Activated CD4-positive, alpha-beta T cell treated with anti-CD3 and anti-CD28 coated beads, Interleukin-2, amount 50 U/mL, for 16 hours (primary cell): ENCODE measurements at places on chromosomes 5 and 9.

GRCh38 chr5:165460911-165461310 lies 1955.5 kb downstream of the MAT2B start:
- DNase-seq, result no peak

DNA sequence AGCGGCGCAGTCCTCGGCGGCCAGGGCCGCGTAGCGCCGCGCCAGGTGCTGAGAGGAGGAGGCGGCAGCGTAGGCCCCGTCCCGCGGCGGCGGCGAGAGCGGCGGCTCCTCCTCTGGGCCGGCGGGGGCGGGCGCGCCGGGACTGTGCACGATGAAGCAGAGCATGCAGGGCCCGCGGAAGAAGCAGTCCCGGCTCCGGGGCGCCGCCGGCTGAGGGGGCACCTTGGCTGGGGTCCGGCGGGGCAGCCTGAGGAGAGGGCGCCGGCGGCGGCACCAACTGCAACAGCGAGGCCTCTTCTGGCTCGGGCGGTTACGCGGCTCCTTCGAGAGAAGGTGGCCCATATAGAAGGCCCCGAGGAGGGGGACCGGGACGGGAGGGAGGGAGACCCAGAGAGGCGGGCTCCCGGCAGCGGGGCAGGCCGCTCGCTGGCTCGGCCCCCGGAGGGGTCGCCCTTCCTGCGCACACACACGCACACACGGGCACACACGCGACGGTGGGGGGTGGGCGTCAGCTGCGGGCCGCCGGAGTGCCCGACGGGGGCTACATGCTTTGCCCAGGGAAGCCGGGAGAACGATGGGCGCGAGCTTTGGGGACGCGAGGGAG lies 446 bp downstream of the FBXL17 start:
- peak; percentile 73 for DNase-seq

- no peak for DNase-seq
Observed at GRCh38 chr9:16063241-16063591, 510.4 kb downstream of the CCDC171 start.

DNA sequence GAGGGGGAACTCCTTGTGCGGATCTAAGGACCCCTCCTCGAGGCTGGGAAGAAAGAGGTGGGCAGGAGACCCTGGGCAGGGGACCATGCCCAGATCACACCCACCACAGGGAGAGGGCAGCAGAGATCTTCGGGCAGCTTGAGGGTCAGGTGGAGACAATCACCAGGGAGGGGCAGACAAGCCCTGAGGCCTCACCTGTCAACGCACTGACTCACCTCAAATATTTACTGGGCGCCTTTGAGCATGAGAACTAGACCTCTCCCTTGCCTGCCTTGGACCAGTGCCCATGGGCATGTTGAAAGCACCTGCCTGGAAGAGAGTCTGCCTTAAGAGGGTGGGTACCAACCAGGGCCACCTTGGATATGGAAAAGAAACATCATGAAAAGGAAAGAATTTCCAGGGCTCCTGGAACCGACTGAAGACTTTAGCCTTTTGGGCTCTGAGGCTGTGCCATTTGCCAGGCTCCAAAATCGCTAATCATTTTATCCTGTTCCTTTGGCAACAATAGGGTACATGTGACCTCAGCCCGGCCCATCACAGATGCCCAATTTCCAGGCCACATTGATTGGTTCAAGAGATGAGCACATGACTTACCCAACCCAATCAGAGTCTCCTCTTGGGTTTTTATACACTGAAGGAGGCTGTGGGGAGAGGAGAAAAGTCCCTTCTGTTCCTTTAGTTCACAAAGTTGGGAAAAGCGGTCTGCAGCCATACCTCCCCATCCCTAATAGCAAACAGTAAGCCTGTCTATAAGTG lies 10.4 kb upstream of the SPINK4 start:
- DNase-seq, result no peak

GRCh38 chr5:72070529-72070928 lies 36.7 kb upstream of the MAP1B start:
- no peak for DNase-seq

DNA sequence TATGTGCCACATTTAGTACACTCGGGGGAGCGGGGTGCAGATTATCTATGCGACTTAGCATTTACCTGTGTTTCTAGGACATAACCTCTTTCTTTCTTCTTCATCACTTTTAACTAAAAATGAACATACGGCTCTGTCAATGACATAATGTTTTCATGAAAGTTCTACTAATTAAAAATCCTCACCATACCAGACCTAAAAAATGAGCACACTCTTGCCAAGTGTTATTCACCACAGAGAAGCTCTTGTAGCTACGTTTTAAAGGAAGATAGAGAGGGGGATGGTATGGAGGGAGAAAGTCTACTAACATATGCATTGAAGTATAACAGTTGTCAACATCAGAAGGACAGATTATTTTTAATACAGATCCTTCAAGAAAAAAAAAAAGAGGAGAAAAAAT lies 1.6 kb downstream of the CDH10 start:
- DNase-seq, result no peak

DNA sequence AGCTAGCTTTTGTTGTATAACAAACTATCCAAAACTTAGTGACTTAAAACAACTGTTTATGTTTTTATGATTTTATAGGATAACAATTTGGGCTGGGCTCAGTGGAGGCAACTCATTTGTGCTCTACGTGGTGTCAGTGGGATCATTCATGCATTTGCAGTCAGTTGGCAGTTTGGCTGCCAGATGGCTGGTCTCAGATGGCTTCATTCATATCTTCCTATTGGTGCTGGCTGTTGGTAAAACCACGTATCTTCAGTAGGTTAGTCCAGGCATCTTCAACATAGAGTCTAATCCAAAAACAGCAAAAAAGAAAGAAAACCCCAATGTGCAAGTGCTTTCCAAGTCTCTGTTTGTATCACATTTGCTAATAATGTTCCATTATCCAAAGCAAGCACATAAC lies 51.7 kb upstream of the RIC1 start:
- DNase-seq, result no peak

GRCh38 chr5:149901511-149901910 lies 43.1 kb downstream of the PDE6A start:
- DNase-seq, result peak; percentile 26

DNA sequence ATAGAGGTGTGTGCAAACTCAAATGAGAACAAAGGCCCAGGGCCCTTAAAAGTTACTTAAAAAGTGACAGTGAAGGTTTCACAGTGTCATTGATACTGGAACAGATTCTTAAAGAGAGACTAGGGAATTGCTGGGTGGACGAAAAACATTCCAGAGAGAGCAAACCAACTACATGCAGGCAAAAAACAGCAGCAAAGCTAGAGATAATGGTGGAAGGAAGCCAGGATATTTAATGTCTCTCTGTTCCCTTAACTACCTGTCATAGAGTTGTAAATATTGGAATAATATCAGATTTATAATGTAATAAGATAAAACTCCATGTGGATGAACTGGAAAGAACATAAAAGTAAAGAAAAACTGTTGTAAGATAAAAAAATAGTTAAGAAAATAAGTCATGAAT lies 508.6 kb downstream of the TAF11L14 start:
- DNase-seq, result no peak

DNA sequence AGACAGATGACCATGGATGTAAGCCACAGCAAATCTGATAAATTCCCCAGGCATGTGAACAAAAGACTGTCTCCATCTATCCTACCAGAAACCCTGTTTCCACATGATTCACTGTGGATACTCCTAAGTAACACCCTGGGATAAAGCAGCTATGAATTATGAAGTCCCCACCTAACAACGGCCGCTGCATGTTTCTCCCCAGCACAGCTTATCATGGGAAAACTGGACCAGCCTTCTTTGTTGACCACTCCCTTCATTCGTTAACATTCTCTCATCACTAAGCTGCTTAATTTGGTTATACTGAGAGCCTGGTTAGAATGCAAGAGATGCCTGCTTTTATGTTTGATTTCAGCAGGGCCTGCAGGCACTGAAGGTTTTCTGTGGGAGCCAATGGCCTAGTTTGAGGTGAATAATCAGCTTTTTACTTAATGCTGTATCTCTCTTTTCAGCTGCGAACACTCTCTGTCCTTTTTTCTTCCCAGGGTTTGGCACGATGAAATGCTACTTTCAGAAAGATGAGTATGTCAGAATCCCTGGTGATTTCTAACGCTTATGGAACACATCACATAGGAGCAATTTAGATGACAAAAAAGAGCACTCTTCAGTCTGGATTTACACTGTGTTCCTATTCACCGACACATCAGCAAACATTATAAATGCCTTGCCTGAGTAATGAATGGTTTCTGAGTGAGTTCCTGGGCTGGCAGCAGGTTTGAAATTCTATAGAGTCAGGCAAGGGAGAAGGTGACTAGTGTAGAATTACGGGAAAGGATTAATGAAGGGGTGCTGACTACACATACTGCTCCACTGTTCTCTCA lies 318.4 kb upstream of the ZNF608 start:
- no peak for DNase-seq

DNA sequence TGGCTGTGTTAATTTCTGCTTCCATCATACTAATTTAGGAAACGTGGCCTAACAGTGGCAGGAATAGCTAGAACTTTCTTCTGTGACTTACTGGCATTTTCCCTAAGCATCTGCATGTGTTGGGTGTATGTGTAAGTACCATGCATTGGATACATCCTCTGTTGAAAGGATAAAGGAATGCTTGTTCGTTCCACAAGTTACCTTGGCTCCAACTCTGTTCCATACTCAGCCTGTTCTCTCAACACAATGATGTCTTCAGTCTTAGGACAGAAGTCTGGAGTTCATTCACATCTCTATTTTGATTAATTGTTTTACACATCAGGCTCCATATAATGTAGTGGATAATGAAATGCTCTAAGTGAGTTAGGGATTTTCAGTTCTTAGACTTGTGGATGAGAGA lies 190.1 kb upstream of the DMRT1 start:
- DNase-seq, result no peak

DNA sequence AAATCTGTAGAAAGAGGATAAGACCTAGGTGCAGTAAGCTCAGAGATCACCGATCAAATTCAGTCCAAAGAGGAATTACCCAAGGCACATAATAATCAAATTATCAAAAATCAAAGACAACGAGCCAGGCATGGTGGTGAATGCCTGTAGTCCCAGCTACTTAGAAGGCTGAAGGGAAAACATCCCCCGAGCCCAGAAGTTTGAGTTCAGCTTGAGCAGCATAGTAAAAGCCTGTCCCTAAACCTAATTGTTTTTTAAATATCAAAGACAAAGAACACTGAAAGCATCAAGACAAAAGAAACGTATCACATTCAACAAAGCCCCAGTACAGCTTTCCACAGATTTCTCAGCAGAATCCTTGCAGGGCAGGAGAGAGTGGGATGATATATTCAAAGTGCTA lies 122.9 kb downstream of the CEP120 start:
- no peak for DNase-seq

- no peak for DNase-seq
Observed at GRCh38 chr9:124652615-124653393, 118.3 kb downstream of the NR6A1 start.

DNA sequence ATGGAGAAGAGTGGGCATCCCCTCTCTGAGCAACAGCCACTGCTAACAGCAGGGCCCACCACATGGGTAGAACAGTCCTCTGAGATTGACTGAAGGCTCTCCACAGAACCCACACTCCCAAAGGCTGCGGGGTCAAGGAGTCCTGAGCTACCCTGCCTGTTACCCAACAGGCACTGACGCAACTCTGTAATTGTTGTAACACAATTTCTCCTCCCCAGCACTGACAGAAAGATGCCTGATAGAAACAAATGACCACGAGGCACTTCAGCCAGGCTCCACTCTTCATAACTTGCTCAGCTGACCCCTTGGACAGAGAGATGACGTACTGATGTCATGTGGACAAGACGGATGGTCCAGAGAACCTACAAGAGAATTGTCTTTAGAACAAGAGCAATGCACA lies 220.7 kb downstream of the SPOCK1 start:
- DNase-seq, result no peak

GRCh38 chr5:62509806-62510205 lies 68.8 kb upstream of the LRRC70 start:
- no peak for DNase-seq

DNA sequence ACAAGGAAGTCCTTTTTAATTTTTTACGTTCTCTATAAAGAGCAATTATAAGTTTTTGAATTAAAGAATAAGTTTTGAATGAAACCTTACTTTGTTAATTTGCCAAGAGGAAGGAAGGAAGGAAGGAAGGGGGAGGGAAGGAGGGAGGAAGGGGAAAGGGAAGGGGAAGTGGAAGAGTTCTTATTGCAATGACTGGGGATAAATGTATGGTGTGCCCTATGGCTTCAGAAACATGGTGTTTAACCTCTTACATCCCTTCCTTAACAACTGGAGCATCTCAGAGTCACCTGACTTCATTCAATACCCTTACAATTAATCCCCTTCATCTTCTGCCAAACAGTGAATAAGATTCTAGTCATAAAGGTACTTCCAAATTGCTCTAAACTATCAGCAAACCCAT lies 16.0 kb downstream of the CEMIP2 start:
- DNase-seq, result no peak

- peak; percentile 25 for DNase-seq
Observed at GRCh38 chr5:55308254-55308836, 556 bp downstream of the MTREX start.

- DNase-seq, result no peak
Observed at GRCh38 chr9:97773723-97774122, 76.6 kb upstream of the XPA start.
